ENCODE measurements at places on chromosomes 11 and 22.

- DNase-seq = no peak
Measured at GRCh38 chr11:6587360-6587953, 16.0 kb downstream of the RRP8 start.

DNA sequence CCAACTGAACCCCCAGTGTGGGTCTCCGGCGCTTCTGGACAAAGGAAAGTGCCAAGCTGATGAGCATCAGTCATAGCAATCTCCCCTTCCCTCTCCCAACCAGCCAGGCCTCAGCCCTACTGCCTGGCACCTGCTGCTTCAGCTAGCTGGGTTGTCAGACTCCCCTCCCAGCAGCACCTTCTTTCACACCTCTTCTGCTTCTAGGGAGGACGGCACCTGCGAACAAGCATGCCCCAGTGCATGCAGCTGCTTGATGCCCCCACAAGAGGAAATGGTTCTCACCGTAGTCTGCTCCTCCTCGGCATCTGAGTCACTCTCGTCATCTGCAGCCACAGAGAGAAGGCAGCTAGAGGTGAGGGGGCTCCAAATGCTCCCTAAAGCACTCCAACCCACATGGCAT lies 25.4 kb downstream of the THOC5 start:
- DNase-seq = no peak

GRCh38 chr11:96074551-96075310 lies 150.8 kb upstream of the MTMR2 start:
- DNase-seq = no peak

DNA sequence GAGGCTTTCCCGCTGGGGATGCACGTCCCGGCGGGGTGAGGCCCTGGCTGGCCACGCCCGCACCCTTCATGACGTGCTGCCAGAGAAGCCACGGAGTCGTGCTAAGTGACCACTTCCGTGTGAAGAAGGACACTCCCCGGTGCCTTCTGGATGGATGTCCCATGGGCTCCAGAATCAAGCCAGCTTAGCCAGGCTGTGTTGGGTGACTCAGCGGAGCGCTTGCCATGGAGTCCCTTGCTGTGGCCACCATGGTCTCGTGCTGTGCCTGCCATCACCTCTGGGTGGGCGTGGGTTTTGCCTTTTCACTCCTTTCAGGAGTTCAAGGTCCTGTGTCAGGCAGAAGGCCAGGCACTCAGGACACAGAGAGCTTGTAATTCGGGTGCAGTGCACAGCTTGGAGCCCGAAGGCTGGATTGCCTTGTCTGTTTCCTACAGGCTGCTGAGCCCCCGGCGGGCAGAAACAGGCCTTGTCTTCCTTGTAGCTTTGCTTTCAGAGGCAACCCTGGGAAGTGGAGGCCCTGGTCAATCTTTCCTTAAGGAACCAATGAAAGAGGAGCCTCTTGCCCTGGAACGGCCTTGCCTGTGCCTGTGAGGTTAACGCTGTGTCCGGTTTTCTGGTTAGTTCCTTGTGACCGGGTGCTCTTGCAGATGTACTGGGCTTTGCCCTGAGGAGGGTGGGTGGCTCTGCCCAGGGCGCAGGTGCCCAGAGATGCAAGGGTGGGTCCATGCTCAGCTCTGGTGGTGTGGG lies 268.6 kb downstream of the TBC1D22A start:
- DNase-seq = no peak
